ENCODE measurements at places on chromosomes 6 and 20. TPM values are rescaled to one million over a fixed set of nuclear protein-coding genes. Genes with fewer than 3 reads are reported as not detected.
A peak's percentile ranks its signal among the peaks of the same experiment; 100 is the strongest.

UBD gene
- total RNA-seq: 3.5 TPM

CHRNA4 gene
- not detected for total RNA-seq

CALHM4 gene
- not detected for total RNA-seq

ULBP1 gene
- 0.83 TPM for total RNA-seq

LINC00237 gene
- not detected for total RNA-seq

DNA sequence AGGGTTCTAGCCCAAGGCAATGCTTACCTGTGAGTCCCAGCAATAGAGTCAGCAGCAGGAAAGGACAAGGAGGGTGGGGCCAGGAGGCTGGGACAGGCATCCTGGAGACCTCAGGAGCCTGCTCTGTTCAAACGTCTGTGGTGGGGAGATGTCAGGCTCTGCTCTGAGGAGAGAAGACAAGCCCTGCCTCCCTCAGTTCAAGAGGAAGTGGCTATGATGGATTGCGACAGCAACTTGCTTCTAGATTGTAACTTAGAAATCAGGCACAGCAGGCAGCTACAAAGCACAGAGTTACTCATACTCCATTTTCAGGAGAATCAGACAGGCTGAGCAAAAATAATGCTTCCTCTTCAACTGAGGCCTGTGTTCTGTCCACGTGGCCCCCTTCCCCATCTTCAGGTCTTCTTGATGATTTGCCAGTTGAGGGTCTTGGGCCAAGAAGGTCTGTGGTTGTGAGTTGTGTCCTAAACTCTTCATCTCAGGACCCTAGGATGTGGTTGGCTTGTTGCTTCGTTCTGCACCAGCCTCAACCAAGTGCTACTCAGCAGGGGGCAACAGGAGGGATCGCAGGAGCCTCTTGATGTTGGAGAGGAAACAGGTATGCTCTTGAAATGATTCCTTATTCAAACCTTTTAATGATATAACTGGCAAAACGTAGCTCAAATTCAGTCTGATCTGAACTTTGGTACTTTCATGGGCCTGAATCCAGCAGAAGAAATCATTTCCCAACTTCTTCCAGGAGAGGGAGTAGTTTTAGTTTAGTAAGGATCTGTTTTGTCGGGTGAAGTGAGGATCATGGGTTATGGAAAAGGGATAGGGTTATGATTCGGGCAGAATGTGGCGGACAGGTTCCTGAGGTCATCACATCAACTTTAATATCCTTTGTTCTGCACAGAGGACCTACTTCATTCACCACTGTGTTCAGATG is 31.0 kb downstream of the SIRPB1 start:
- DNase-seq: no peak

GRCh38 chr6:108835218-108835850 is 12.9 kb upstream of the ARMC2 start:
- DNase-seq: peak; percentile 81

GRCh38 chr20:56750430-56750829 is 121.3 kb downstream of the TFAP2C start:
- DNase-seq: no peak

GRCh38 chr6:125076482-125076742 is 77.2 kb upstream of the TPD52L1 start:
- DNase-seq: no peak

GRCh38 chr6:44665683-44666082 is 278.2 kb downstream of the CDC5L start:
- DNase-seq: no peak

GRCh38 chr6:97626671-97627441 is 343.8 kb upstream of the MMS22L start:
- no peak for DNase-seq

DNA sequence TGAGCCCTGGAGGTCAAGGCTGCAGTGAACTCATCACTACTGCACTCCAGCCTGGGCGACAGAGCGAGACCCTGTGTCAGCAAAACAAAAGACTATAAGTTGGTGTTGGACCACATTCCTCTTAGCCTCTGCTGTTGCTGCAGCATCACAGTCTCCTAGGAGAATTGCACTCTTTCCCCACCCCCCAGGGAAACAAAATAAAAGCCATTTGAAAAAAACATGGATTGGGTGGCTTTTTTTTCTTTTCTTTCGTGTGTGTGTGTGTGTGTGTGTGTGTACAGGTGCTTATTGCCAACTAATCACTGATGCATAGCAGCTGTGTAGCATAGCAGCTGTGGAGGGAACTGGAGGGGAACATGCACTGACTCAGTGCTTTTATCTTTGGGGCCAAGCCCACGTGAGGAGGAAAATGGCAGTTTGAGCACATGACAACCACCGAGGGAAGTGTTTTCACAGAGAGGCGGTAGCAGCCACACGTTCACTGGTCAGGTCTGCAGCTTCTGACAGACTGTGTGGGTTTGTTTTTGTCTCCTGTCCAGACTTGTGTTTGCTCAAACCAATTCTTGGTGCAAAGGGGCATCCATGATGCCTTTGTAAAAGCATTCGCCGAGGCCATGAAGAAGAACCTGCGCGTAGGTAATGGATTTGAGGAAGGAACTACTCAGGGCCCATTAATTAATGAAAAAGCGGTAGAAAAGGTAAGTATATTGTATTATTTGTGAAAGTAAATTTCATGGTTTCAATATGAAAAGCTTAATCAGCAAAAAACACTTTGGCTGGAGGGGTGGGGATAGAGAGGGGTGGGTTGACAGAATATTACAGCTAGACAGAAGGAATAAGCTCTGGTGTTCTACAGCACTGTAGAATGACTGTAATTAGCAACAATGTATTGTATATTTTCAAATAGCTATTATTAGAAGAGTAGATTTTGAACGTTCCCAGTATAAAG is 27.7 kb downstream of the ALDH5A1 start:
- no peak for DNase-seq

DNA sequence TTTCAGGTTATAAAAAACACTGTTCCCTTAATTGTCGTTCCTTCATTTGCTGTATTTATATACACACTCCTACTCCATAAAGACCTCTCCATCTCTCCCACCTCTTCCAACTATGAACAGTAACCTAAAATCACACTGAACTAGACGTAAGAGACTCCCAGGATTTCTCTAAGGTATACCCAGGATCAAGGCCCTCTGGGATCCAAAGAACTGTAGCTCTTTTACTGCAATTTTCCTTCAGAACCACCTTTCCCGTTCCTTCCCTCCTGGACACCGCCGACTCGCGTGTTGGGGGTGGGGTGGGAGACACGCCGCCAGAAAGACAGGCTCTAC is 680 bp downstream of the LATS1 start:
- DNase-seq: no peak

DNA sequence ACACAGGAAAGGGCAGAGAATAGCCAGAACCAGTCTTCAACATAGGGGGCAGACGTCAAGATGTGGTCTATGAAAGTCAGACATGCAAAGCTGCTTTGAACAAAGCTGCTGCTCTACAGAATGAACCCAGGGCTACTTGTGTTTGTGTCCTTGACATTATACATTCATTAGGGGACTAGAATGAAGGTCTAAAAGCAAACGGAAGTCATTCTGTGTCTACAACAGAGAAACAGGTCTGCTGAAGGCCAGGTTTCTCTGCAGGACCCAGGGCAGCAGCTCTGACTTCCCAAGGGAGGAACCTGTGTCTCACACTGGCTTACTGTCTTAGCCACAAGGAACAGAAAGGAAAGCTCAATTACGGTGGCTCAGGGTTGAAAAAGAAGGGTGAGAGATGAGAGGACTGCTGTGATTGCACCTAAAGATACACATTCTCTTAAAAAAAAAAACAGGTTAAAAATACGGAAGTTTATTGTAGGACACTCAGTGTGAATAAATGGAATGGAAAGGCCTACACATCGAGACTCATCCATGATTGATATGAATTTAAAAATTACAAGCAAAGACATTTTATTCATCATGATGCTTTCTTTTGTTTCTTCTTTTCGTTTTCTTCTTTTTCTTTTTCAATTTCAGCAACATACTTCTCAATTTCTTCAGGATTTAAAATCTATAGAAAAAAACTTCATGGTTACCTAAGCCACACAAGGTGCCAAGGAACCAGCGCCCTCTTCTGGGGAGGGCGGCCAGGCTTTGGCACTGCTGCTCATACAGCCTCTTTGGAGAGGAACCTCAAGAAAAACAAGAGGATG is 6.7 kb downstream of the PSMA7 start:
- peak; percentile 67 for DNase-seq

GRCh38 chr6:134640975-134641429 is 308.9 kb downstream of the ALDH8A1 start:
- peak; percentile 76 for DNase-seq

DNA sequence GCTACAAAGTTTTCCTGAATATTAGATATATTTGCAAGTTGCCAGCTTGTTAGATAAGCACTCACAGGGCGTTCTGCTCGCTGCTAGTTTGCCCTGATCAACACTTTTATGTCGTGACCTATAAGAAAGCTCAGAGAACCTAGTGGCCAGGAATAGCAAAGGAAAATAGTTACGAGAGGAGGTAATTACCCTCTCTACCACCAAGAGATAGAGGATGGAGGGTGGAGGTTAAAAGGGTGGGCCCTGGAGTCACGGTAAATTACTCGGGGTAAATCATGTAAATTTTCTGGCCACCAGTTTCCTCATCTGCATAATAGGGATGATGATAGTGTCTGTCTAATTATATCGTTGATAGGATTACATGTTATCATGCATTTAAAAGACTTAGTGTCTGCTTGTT is 87.2 kb downstream of the JPH2 start:
- no peak for DNase-seq

GRCh38 chr6:138865480-138866109 is 69.7 kb downstream of the ECT2L start:
- no peak for DNase-seq

GRCh38 chr20:62677678-62678077 is 31.0 kb upstream of the NTSR1 start:
- no peak for DNase-seq

GRCh38 chr6:20334334-20334733 is 67.3 kb upstream of the E2F3 start:
- DNase-seq: no peak

DNA sequence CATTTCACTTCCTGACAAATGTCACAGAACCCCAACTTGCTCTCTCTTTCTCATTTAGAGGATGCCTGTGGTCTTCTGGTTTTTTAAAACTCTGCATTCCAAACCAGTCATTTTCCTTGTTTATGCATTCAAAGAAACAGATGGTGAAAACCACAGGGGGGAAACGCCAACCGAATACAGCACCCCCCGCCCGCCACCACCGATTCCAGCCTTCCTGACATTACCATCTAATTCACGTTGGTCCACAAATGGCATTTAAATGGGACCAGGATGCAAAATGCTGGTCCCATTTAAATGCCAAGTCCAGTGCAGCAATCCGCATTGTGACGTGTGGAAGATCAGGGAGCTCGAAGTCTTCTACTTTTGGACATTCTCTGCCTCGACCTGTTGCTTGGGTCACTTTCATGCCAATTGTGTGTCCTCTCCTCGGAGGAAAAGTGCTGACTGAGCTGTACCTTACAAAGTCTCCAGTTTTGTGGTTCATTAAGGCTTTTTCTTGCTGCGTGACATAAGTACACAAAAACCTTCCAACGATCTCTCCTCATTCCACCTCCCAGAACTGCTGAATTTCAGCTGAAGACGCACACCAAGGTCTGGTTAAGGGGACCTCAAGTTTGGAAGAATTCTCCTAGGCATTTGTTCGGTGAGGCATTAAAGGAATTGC is 35.8 kb downstream of the NEDD9 start:
- no peak for DNase-seq

DNA sequence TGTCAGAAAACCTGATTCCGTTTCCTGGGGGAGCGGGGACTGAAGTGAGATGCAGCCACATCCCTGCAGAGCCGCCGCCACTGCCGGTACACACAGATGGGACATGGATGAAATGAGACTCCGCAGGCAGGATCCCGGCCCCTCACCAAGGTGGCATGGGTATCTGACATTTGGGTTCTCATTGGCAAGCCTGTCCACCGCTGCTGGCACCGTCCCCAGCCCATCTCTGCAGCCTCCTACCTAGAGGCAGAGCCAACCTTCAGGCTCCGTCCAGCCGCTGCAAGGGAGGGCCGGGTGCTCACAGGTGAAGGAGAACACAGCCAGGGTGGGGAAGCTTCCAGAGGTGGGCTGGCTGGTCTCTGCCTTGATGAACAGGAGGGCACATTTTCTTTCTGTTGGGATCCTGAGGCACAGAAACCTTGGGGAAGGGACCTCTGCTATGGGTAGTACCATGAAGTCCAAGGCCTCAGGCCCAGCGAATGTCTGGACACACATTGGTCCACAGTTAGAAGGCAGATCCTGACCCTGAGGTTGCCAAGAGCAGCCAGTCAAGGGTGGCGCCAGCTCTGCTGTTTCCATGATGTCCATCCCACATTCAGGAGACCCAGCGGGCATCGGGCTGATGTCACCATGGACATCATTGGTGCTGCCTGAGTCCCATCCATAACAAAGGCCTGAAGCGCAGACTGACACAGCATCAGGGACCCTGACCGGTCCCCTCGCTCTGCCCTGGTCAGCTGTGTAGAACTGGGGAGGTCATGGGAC is 177.4 kb downstream of the TAF4 start:
- no peak for DNase-seq

GRCh38 chr6:116011520-116011919 is 49.2 kb downstream of the FRK start:
- DNase-seq: peak; percentile 4

- DNase-seq: no peak
Observed at GRCh38 chr6:10556992-10557391, 35.8 kb downstream of the GCNT2 start.

GRCh38 chr6:157228426-157229131 is 94.7 kb downstream of the TMEM242 start:
- no peak for DNase-seq

DNA sequence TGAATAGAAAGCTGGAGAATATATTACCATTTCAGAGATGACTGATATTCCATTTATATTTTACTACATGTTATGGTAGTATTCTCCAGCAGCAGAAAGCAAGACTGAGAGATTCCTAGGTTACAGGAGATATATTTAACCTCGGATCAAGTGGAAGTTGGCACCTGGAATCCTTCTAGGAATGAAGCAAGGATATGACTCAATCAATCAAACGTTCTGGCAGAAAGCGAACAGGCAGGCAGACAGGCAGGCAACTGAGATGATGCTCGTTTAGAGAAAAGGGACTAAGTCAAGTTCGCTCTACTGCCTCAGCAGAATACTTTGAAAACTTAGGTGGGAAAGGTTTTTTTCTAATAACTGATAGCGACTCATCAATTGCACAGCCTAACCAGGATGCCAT is 46.2 kb downstream of the PAK5 start:
- DNase-seq: no peak

GRCh38 chr6:141164042-141164743 is 968.5 kb upstream of the GJE1 start:
- DNase-seq: no peak

DNA sequence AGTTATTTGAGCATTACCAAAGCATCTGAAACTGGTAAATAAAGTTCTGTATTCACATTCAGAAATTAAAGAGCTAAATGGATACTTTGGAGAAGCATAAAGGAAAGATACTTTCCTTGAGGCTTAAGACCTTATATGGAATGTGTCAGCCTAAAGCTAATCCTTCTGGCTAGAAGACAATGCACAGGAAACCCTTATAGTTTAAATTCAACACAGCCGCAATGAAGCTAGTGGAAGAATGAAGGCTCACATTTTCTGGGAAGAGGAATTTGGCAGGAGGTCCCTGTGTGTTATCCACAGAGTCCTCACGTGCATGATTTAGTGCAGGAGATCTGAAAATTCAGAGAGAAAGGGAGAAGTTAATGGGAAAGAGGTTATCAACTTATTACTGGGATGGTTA is 21.5 kb upstream of the CHD6 start:
- no peak for DNase-seq
